ENCODE measurements at places on chromosomes 12 and 14. TPM values are rescaled to one million over a fixed set of nuclear protein-coding genes. Genes with fewer than 3 reads are reported as not detected.

GRCh38 chr12:92762773-92763172 is 60.0 kb downstream of the PLEKHG7 start:
- DNase-seq = no peak

DNA sequence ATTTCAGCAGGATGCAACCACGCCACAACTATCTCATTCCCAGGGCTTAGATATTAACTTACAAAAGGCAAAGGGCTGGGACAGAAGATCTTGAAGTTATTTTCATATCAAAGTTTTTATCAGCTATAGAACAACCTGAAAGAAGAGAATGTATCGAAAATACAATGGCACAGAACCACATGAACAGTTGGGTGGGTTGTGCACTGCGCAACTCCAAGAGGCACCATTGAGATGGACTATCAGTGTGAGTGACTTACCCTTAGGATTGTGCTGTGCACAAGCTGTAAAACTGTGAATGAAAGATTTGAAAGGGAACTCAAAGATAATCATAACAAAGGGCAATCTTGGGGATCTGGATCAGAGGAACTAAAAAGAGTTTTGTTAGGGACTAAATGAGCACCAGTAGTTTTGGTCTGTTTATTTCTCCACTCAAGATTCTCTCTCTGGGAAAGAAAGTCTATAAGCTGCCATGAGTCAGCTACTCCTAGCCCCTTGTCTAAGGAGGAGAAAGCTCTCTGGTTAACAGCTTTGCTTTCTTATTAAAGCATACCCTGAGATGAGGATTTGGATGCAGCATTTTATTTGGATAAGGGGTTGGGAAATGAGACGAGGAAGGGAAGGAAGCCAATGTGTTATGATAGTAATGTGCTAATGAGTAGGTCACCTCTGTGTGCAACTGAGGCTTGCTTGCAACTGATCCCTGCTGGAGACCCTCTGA is 62.2 kb downstream of the TBX5 start:
- no peak for DNase-seq

GRCh38 chr12:93944911-93945310 is 203.5 kb upstream of the PLXNC1 start:
- DNase-seq = no peak

PPFIA2 gene
- total RNA-seq = 2.9 TPM

LALBA gene
- total RNA-seq = not detected

Data from mucosa of descending colon (tissue), 3 donors.